Femur (tissue), 1 donor: ENCODE measurements at places on chromosomes 2 and 18.

DNA sequence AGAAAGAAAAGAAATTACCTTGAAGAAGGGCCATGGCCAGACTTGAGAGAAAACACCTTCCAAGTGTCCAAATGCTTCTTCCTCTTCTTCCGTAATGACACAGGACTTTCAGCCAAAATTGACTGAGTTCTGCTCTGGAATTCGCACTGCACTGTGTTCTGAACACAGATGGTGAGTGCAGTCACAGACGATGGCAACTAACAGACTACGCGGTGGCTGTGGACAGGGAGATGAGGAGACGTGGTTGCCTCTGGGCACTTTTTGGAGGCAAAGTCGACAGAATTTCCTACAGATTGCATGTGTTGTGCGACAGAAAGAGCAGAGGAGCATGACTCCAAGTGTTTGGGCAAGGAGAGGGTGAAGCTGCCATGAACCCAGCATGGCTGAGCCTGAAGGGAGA lies 4.3 kb upstream of the NAPG start:
- DNase-seq, result no peak

GRCh38 chr2:204743393-204743960 lies 198.2 kb downstream of the PARD3B start:
- DNase-seq, result no peak

GRCh38 chr2:29782549-29783458 lies 138.6 kb downstream of the ALK start:
- DNase-seq, result no peak

DNA sequence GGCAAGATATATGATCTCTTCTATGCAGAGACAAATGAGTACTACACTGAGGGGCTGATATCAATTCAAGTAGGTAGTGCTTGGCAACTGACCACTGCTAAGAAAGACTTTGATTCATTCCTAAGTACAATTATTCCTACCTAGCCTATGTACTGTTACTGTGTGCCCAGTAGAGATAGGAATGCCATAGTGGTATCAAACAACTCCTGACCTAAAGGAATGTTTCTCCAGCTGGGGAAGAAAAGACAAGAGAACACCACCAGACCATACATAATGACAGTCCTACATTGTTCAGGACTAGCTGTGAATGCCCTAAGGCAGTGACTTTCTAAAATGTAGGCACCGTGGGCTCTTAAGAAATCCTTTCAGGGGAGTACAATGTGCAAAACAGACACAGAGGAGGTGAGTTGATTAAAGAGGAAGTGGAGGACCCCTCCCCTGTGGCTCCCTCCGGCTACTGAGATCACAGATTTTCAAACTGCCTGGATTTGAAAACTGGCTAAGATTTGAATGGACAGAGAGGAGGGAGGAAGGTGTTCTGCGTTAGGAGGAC lies 89.1 kb downstream of the ANTXR1 start:
- DNase-seq, result no peak

GRCh38 chr2:32558492-32558891 lies 69.4 kb upstream of the TTC27 start:
- DNase-seq, result no peak

DNA sequence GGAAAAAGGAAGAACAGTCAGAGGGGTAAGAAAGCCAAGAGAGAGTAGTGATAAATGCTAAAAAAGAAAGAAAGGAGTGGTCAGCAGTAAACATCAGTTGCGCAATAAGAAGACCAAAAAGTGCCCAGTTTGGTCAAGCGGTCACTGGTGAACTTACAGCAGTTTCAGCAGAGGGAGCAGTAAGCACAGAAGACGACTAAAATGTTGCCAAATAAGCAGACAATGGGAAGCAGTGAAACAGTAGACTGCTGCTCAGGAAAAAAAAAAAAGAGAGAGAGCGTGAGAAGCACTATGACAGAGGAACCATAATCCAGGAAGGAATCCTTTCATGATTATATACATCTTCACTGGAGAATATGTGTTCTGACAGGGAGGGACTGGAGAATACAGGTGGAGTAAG lies 45.8 kb downstream of the DNAJC10 start:
- DNase-seq, result no peak

- DNase-seq, result no peak
These were observed 33.7 kb upstream of the IL1R2 start for GRCh38 chr2:101958061-101958460.

GRCh38 chr2:195313962-195314361 lies 343.1 kb upstream of the SLC39A10 start:
- DNase-seq, result no peak

- DNase-seq, result no peak
These were observed 216.9 kb upstream of the TNP1 start for GRCh38 chr2:217076657-217077232.

- DNase-seq, result no peak
These were observed 48.5 kb upstream of the PARD3B start for GRCh38 chr2:204496779-204497178.

DNA sequence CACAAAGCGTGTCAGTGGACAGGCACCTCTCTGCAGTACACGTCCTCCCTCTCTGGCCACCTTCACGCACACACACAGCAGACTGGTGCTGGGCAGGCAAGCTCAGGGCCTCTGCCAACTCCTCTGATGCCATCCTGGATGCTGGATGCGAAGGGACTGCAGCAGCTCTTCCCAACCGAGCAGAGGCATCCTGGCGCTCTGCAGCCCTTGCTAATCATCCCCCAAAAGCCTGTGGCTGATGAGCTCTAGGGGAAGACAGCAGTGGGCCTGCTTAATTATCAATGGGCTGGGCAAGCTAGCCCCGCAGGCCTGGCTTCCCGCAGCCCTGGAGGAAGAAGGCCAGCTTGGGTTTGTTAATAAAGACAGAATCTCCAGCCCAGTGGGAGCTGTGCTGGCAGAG lies 71.3 kb upstream of the TEX51 start:
- no peak for DNase-seq

DNA sequence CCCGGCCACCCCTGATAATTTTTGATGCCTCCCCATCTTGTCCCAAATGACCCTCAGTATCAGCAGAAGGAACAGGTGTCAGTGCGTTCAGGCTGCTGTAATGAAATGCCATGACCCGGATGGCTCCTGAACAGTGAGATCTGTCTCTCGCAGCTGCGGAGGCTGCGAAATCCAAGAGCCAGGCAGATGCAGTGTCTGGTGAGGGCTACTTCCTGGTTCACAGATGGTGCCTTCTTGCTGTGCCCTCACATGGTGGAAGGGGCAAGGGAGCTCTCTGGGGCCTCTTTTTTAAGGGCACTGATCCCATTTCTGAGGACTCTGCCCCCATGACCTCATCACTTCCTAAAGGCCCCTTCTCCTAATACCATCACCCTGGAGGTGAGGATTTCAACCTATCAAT lies 152.2 kb downstream of the TWIST2 start:
- DNase-seq, result no peak

DNA sequence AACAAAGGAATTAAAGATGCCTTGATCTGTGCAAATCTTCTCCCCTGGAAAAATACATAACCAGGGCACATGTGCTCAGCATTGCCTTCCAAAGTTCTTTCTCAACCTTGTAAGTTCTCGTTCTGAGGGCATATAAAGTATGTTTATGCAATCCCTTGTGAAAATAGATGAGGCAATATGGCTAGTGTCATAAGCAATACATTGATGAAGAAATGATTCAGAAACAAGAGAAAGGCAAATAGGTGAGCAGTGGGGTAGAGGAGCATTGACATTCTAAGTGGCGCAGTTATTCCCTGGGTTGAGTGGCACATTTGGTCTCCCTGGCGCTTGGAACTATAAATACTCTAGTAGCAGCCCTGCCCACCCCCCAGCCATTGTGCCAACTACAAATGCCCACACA lies 57.4 kb upstream of the PGAP1 start:
- DNase-seq, result no peak

DNA sequence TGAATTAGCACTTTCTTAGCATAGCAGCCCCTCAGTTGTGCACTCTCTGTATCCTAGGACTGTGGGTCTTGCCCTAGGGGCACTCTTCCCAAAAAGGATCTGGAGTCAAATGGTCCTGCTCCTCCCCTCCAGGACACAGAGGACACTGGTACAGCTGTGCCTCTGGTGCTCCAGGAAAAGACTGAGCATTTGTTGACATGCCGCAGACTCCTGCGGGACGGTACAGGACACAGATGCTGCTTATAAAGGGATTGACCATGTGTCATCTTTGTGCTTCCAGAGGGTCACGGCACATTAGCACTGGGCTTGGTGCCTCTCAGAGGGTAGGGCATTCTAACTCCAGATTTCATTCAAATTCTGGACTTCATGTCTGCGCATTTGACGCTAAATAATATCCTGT lies 110.5 kb downstream of the KLF7 start:
- DNase-seq, result no peak

GRCh38 chr2:47005687-47006086 lies 90.1 kb upstream of the MCFD2 start:
- no peak for DNase-seq

DNA sequence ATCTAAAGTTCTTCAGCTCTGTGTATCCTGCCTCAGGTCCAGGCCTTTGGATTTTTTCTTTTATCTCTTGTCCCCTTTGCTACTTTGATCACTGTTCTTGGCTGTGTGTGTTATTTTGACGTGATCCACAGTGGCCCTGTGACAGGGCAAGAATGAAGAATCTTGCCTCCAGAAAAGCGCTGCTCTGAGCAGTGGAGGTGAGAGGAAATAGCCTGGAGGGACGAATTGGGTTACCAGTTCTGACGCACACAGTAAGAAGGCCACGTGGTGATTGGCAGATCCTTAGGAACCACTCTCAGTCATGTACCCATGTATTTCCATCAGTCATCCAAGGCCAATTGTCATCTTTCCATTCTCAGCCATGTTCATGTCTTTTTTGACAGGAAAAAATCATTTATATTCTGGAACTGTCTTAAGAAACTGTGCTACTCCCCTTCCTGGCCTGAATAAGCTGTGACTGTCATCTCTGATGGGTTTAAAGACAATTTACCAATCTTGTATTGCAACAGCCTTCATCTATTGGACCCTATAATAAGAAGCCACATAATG lies 47.6 kb downstream of the MAPK4 start:
- DNase-seq, result no peak

- no peak for DNase-seq
These were observed 77.8 kb downstream of the RAPGEF4 start for GRCh38 chr2:172813314-172813888.

DNA sequence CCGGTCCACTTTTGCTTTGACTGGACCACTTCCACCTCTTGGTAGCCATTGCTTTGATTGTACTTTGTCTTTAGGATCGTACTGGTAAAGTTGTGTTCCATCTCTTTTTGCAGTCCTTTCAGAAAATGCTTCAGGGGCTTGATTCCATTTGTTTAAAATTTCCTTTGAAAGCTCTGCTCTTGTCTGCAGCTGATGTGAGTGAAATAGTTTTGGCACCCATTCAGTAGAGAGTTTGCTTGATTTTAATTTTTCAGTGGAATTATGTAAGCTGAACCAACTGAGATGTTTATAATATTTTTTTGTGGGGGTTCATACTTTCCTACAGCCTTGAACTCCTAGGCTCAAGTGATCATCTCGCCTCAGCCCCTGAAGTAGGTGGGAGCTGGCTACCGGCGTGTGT lies 7.6 kb upstream of the MIB1 start:
- DNase-seq, result no peak

DNA sequence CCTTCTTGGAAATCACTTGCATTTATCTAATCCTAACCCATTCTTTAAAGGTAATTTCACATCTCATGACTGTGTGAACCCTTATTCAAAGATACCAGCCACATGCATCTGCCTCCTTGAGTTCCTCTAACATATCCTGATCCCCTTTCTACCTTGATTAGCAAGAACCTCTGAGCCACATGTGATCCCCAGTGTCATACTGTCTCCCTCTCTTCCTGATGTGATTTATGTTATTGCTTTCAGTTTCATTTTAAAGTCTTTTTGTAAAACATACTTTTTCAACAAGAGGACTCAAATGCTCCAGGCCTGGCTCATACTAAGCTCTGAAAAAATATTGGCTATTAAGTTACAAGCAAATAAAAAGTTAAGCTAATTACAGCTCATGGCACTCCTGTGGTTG lies 470.1 kb downstream of the DLGAP1 start:
- no peak for DNase-seq

DNA sequence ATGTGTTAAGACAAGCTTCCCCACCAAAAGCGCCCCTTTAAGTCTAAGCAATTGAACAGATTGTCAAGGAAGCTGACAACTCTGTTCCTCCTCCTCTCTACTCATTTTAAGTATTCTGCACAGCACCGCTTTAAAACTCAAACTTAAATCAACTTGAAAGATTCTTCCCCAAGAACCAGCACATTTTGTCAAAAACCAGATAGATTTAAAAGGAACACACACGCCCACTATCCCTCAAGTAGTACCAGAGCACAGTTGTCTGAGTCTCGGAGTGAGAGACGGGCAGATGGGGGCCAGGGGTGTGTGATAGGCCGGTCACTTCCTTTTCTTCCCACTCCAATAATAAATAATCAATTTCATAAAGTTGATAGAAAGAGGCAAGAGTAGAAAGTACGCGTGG lies 67.7 kb upstream of the POU3F3 start:
- DNase-seq, result no peak

- DNase-seq, result no peak
These were observed 17.4 kb downstream of the KCNH7 start for GRCh38 chr2:162821176-162821575.

DNA sequence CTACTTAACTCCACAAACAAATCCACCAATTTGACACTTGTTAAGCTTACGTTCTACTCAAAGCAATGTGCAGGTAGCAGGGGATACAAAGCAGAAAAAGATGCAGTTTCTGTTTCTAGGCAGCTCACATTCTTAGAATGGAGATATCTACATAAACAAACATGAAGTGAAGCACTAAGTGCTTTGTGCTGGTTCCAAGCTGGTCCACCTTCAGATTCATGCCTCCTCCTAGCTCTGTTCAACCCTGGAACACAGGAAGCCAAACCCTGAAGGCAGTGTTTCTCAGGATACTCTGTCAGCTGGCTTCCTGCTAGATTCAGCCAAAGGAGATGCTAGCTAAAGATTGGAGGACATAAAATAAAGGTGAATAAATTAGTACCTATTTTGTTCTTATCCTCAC lies 55.3 kb upstream of the NOL4 start:
- DNase-seq, result no peak

DNA sequence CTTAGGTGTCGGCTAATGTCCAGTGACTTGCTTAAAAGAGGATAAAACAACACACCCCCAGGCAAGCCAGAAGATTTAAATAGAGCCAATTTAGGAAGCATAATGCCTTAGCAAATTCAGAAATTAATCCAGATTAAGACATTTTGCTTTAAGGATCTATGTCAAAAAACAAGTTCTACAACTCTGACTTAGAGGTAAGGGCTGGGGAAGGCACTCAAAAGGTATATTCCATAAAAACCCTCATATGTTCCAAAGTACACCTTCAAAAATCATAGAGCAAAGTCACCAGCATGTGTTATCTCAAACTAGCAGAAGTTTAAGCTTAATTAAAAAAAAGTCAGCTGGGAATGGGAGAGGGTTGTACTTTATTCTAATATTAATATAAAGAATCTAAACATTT lies 206.4 kb downstream of the NOL4 start:
- DNase-seq, result no peak

DNA sequence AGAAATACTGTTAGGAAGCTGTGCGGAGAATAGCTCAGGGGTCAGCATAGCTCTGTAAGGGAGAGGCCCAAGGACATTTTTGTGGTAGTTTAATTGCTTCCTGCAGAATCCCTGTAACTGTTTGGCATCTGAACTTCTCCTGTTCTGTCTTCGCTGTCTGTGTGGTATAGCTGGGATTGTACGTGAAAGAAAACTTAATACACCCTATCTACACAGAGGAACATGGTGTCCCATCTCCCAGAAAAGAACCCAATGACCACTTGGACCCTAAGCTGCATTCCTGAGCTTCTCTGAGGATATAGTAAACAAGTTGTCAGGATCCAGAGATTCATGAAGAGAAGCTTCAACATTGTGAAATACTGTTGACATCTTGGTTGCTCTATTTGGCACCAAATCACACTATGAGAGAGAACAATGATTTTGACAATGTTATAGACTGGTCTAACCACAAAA lies 81.3 kb downstream of the CDC42EP3 start:
- no peak for DNase-seq
